ENCODE measurements at places on chromosomes 3 and 15.

GRCh38 chr3:14379843-14380242 is 22.6 kb upstream of the SLC6A6 start:
- no peak for DNase-seq

GRCh38 chr3:37477275-37477674 is 302.9 kb upstream of the LRRFIP2 start:
- no peak for DNase-seq

GRCh38 chr15:57751177-57751800 is 44.8 kb downstream of the POLR2M start:
- DNase-seq = no peak

DNA sequence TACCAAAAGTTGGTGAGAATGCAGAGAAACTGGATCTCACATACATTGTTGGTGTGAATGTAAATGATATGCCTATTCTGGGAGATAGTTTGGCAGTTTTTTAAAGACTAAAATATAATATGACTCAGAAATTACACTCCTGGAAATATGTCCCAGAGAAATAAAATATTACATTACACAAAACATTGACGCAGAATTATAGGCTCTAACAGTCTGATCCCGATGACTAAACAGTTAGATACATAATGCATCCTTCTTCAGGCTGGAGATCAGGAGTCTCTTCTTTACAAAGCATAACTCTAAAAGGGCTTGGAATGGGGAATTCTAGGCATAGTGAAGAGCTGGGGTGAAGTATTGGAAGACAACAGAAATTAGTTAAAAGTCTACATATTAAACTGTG is 586.2 kb upstream of the NECTIN3 start:
- DNase-seq = no peak

GRCh38 chr3:72523429-72524151 is 324.7 kb downstream of the SHQ1 start:
- DNase-seq = no peak

GRCh38 chr15:97874139-97874538 is 86.4 kb upstream of the ARRDC4 start:
- no peak for DNase-seq

- no peak for DNase-seq
Measured at GRCh38 chr15:88990185-88990679, 77.1 kb upstream of the MFGE8 start.

DNA sequence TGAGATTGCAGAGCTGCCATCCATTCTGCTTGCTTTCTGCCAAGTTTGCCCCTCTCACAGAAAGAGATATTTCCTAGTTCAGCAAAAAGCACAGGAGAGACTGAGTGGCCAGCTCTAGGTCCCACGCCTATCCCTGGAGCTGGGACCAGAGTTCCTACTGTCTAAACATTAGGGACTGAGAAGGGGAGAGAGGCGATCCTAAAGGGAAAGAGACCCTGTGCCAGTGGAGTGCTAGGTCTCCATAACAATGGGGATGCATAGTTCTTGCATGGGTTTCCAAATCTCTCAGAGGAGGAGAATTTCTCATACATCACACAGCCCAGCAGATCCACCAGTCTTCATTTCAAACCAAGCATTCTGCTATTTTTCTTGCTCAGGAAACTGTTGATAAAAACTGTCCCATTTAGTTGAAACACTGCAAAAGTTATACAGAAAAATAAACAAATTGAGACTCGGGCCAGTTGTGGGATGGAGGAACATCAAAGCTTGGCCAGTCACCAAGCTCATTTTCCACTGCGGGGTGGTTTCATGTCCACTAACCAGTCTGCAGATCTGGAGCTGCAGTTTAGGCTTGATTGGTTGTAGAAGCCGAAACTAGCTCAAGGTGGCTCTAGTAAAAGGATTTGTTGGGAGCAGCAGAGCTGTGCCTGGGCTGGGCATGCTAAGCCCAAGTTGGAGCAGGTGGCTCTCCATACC is 62.7 kb downstream of the EEFSEC start:
- no peak for DNase-seq

GRCh38 chr3:4963669-4964570 is 15.3 kb upstream of the BHLHE40 start:
- DNase-seq = no peak
